ENCODE measurements at places on chromosomes 3 and 15.
A peak's percentile ranks its signal among the peaks of the same experiment; 100 is the strongest.

GRCh38 chr3:4493941-4494894 lies 1.1 kb downstream of the ITPR1 start:
- no peak for DNase-seq

- DNase-seq: no peak
Measured at GRCh38 chr15:48415036-48415886, 84.0 kb downstream of the DUT start.

GRCh38 chr15:31230630-31231485 lies 95.8 kb upstream of the KLF13 start:
- DNase-seq: peak; percentile 59

DNA sequence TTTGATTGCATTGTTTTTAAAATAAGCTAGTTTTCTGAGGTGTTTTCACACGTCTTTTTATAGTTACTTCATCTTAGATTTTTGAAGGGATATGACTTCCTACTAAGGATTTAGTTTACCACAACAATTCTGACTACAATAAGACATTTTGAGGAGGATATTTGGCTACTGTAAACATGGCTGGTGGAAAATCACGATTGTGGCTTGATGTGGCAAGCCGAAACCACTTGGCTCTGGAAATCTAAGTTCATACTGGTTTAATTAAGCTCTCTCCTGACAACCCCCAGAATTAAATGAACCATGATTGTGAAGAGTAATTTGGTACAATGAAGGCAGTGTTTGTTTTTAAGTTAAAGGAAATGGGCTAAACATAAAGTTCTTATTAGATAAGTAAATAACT lies 30.8 kb downstream of the ST3GAL6 start:
- DNase-seq: no peak

DNA sequence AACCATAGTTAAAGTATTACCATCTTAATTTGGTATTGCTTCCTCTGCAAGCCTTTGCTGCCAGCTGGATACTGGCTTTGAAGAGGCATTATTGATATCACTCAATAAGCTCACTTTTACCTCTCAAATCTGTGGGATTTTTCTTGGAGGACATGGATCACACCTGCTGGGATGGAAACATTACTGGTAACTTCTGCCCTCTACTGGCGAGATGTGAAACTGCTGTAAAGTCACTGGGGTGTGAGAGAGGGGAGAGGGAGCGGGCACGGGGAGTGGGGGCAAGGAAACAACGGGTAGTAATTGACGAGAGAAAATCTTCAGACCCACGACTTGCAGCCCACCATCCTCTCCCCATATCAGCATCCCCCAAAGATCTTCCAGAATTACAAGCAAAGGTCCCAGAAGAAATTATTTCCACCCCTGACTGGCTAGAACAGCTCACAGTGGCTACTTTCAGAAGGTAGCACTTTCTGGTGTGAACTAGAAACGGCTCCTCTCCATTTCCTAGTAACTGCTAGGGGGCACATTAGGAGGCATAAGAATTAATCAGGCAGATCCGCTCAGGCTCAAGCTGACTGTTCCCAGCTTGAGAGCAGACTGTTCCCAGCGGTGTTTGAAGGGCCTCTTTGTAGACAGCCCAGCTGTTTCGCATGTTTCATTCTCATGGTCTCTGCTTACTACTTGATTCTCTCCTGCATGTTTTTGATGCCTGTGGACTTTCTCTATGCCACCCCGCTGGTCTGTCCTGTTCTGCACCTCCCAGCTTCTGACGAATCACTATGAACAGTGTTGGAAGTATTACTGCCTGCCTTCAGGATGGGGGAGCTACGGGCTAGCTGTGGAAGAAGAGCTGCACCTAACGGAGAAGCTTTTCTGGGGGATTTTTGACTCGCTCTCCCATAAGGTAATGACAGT lies 230.4 kb upstream of the CHRM5 start:
- DNase-seq: no peak

GRCh38 chr15:78810362-78811123 lies 721 bp downstream of the ADAMTS7 start:
- DNase-seq: peak; percentile 49

DNA sequence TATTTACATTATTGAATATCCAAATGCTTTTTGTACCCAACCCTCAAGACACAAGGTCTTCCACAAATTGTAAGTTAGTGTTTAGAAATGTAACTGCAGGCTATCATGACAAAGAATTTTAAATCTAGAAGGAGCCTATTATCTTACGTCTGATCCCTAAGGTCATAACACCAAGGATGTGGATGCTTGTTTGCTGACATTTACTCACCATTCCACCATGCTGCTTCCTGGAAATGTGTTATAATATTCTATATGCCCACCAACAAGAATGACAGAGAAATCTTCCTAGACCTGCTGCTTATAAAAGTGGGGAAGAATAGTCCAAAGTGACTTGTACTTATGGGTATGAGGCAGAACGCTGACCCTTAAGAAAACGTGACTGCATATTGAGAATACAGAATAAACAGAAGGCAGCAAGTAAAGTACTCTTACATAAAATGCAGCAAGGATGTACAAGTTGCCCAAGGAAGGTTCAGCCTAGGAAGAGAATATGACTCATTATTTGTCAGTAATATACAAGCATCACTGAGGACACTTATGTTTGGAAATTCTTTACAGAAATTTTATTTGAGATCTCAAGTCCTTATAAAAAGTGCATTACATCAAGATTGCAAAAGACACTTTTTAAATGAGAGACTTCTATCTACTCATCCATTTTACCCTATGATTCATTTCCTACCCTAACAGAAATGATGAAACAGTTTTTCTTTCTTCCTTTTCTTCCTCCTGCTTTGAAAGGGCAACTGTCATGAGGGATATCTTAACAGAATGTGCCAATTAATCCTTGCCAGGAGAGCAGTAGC lies 59.6 kb downstream of the ESYT3 start:
- no peak for DNase-seq

- no peak for DNase-seq
Measured at GRCh38 chr15:65920825-65921309, 51.6 kb downstream of the RAB11A start.

GRCh38 chr3:86673991-86674390 lies 317.0 kb downstream of the VGLL3 start:
- DNase-seq: no peak

- no peak for DNase-seq
Measured at GRCh38 chr3:192372616-192373015, 354.7 kb downstream of the FGF12 start.

DNA sequence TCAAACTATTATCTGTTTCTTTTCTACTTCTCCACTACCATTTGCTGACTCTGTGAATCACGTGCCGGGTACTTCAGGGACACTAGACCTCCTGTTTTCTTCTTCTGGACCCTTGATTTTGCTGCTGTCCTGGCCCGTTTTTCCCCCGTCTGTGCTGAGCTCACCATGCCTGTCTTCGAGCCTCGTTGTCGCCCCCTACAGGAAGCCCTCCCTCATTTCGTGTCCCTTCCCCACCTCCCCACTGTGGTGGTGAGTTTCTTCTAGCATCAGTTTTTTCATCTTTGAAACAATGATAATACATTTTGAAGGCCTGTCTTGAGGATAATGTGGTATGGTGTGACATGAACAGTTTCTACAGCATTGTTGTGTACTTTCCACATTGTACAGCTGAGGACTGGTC lies 12.8 kb downstream of the GABRG3 start:
- DNase-seq: no peak

DNA sequence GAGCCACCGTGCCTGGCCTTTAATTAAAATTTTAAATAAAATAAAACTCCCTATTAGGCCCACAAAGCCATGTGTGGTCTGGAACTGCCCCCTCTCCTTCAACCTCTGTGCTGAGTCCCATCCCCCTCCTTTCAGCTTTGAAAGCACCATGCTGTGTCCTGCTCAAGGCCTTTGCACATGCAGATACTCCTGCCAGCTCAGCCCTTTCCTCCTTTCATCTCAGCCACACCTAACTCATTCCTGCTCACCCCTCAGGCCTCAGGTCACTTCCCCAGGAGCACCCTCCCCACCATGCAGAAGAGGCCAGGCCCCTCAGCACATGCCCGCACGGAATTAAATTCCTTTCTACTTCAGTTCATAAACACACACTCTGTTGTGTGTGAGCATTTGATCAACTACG lies 28.1 kb downstream of the ATRIP start:
- no peak for DNase-seq

GRCh38 chr3:138439646-138440045 lies 5.2 kb downstream of the ESYT3 start:
- DNase-seq: no peak

DNA sequence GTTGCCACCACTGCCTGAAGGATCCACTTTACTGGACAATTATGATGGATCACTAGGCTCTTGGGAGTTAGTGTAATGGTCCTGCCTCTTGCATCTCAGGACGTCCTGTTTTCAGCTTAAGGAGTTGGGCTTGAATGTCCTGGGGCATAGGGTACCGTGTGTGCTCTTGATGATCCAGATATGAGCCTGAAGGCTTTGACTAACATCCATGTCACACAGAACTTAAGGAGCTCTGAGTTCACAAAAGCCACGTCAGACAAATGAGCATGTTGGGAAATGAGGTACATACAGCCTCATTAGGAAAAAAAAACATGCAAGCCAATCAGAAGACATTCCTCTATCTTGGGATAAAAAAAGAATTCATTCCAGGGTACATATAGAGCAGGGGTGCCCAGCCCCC lies 40.8 kb downstream of the CA12 start:
- no peak for DNase-seq

DNA sequence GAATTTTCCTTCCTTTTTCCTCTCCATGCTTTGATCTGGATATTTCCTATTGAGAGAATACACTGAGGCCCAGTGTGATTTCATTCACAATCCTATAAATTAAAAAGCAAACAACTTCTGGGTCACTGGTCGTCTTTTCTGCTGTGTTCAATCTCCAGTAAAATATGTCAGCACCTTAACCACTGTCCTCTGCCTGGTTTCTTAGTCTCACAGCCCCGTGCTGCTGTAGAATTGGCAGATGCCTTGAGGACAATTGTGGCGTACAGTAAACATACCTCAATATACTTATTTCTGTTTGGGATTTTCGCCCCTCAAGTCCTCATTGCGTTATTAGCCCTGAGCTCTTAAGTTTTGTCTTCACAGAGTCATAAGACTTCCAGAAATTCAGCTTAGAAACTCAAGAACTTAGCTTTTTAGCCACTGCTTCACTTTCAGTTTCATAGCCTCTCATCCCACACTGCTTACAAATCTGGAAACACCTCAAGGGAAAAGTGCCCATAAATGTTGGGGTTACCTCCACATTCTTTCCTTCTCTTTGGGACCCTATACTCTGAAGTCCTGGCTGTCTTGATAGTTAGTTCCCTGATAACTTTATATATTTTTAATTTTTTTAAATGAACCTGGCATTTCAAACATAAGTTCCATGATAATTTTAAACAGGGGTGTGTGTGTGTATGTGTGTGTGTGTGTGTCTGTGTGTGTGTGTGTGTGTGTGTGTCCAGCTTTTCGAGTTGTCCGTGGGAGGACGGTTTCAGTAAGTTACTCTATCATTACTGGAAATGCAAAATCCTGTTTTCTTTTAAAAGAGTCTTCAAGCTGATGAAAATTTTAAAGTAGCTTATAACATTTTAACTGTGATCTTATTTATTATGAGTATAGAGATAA lies 238.4 kb upstream of the CTDSPL start:
- no peak for DNase-seq

DNA sequence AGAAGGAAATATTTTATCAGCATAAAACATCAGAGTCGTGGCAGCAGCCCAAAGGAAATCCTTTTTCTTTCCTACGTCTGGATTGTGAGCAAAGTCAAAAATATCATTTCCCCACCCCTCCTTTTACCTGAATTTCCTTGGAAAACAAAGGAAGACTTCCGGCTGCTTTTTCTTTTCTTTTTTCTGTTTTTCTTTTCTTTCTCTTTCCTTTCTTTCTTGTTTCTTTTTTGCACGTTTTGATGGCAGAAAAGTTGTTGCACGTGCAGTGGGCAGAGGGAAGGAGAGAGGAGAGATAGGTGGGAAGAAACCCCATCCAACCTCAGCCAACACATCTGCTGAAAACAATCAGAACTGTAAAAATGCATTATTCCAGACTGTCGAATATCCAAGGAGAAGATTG lies 544 bp upstream of the MYO1E start:
- DNase-seq: no peak

DNA sequence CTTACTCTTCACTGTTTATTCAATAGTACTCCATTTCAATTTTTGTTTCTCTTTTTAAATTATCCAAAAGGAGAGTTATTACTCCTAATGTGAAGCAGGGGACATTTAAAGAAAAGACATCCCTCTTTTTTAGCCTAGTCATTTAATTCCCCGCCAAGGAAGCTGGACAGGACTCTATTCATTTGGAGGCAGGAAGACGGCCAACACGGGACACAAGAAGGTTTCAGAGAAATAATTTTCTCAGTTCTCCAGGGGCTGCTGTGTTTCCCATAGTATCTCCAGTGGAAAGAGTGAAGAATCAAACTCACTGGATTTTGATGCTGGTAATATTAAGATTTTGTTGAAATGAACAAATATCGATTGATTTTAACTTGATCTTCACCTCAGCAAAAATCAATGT lies 833.7 kb downstream of the ROBO2 start:
- DNase-seq: no peak

DNA sequence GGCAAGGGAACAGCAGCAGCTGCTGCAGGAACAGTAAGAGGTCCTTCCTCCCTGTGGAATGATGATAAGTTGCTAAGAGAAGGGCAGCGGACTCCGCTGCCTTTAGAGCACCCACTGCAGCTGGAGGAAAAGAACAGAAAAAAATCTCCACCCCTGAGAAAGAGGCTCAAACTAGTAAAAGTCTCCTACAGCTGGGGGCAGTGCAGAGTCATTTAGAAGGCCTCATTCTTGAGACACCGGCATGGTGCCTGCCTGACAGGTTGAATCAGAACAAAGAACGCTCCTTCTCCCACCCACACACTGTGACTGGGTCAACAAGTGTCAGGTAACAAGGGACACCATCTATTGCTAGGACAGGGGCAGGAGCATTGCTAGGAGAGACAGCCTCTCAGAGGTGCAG lies 188.4 kb downstream of the ABHD5 start:
- DNase-seq: no peak

DNA sequence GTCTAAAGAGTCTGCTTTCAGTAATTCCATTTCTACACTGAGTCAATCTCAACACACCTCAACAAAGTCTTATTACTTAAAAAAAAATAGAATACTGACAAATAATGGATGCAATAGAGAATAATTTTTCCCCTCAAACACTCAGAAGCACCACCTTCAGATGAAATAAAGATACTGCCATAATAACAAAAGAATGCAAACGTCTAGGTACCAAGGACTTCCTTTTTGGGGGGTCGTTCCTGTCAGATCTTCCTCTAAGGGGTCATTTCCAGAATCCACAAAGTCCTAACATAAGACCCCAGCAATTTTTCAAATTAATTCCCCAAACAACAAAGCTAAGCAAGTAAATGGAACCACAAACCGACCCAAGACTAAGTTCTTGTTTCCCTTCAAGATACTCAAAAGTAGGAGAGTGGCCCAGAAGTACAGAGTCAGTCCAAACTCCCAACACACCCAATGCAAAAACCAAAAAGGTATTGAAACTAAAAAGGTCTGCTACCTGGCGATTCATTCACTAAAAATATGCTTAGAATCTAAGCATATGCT lies 1.3 kb downstream of the RYK start:
- DNase-seq: no peak

- no peak for DNase-seq
Measured at GRCh38 chr15:87245592-87245991, 1010.9 kb downstream of the NTRK3 start.
